ENCODE measurements at places on chromosomes 5 and 9.

DNA sequence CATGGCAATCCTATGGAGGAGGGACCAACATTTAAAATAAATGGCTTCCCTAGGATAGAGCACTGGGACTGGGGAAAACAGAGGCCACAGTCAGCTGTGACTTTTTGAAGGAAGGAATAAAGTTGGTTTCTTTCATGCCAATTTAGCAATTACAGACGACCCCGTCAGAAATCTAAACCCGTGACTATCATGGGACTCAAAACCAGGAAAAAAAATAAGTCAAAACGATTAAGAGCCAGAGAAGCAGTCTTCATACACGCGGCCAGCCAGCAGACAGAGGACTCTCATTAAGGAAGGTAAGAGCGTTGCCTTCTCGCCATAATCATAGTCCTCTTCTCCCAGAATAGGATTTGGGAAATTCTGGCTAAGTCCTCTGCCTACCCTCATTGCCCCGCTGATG, at the start of gene MLANA:
TSS of gene MLANA (plus strand) at position 249 of the 400 bp plus-strand sequence. CDS start 1,586 bp downstream, outside the sequence.
- DNase-seq: no peak

GRCh38 chr5:179536676-179537075, 13.7 kb upstream of the RUFY1 start:
- DNase-seq: no peak

GRCh38 chr5:178475422-178475821, 114.8 kb downstream of the COL23A1 start:
- DNase-seq: no peak

- DNase-seq: no peak
Measured at GRCh38 chr5:69206528-69207190, 17.3 kb downstream of the CENPH start.

DNA sequence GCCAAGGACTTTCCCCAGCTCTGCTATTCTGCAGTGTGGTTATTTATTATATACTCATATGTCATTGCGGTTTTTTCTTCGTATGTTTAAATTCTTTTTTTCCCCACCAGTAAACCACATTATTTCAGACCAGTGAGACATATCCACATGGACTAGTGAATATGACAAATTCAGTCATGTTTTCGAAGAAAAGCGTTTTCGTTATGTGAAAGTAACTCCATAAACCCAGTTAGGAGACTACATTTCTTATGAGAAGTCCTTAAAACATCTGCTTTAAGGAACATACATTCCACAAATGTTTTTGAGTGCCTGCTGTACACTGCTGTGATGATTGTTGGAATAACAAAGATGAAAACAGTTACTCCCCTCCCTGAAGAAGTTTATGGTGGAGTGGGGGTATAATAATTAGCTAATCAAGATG, 591.8 kb upstream of the CLINT1 start:
- no peak for DNase-seq

- DNase-seq: no peak
Measured at GRCh38 chr5:146233441-146233840, 30.0 kb downstream of the RBM27 start.

- DNase-seq: no peak
Measured at GRCh38 chr5:168327019-168327421, 35.6 kb downstream of the WWC1 start.

DNA sequence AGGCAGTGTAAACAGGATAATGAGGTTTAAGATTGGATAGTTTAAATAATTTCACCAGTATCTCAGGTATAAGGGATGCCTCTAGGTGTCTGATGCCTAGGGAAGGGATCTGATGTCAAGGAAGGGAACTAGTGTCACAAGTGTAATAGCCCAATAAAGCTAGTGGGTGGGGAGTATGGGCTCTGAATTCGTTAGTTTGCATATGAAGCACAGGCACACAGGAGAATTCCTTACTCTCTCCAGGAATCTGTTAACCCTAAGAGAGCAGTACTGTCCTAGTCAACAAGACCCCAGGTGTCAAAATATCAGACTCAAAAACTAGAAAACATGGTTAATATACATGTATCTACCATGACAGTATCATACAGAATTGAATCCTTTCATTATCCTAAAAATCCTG, 352.5 kb upstream of the CYLC2 start:
- no peak for DNase-seq

DNA sequence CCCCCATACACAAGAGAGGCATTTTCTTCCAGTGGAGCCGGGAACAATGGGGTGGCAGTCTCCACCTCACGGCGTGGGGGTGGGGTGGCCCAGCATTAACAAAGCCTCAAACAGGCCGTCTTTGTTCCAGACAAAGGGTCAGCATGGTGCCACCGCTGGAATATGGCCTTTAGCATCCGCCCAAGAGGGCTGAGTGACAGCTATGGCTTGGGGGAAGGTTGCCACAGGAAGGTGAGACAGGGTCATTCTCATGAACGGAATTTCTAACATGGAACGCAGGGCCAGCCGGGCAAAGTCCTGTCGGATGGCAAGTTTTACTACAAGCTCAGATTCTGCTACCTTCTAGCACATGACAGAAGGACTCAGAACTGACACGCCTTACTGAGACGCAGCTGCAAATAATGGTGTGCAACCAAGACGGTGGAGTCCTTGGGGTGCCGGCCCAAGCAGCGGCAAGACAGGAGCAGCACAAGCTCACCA, 64.0 kb downstream of the OTULIN start:
- DNase-seq: peak; percentile 84
